Activated CD8-positive, alpha-beta memory T cell treated with anti-CD3 and anti-CD28 coated beads, Interleukin-2, amount 10 ng/mL, durations not matched to agents 7 days and 5 days (primary cell): ENCODE measurements at places on chromosomes 1 and 21.
A peak's percentile ranks its signal among the peaks of the same experiment; 100 is the strongest.

DNA sequence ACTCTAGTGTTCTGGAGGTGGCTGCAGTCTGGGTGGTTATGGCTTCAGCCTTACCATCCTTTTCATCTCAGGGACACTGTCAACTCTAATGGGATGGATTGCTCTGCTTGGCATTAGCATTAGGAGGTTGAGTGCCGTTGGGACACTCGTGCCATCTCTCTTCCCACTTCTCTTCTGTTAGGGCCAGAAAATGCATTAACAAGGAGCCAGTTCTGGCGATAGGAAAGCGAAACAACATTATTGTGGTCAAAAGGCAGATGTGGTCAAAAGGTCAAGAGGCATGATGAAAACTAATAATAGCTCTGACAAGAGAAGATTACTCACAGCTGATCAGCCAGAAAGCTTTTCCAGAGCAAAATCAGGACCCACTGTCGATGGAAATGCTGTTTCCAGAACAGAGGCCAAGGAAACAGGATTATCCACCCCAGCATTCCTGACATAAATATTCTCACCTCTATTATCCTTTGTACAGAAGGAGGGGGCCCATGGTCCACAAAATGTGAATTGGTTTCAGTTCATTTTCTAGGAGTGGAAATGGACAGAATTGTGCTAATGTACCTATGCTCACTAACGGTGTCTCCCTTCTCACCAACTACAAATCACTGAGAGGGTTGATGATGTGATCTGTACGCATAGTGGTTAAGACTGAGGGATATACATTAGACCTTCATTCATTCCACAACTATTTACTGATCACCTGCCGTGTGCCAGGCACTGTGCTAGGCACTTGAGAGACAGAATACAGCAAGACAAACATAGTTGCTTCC lies 72.0 kb downstream of the ST6GALNAC5 start:
- no peak overlapping the region for H3K27ac ChIP-seq
- no peak overlapping the region for H3K4me3 ChIP-seq
- no peaks in the 10 kb centered on the region for H3K4me1 ChIP-seq
- no peaks in the 10 kb centered on the region for H3K36me3 ChIP-seq

GRCh38 chr1:53656747-53657530 lies 82.0 kb downstream of the GLIS1 start:
- no peak for DNase-seq
- no peaks in the 10 kb centered on the region for H3K4me1 ChIP-seq
- no peaks in the 10 kb centered on the region for H3K36me3 ChIP-seq
- no peak overlapping the region for H3K27ac ChIP-seq
- H3K4me3 ChIP-seq = no peak overlapping the region
- peaks cover 16% of the 10 kb centered on the region for H3K27me3 ChIP-seq

- H3K4me1 ChIP-seq = no peaks in the 10 kb centered on the region
- DNase-seq = no peak
- H3K4me3 ChIP-seq = no peak overlapping the region
- H3K36me3 ChIP-seq = peaks cover 21% of the 10 kb centered on the region
These were observed 25.0 kb downstream of the GORAB start for GRCh38 chr1:170556917-170557316.

- H3K27ac ChIP-seq = no peak overlapping the region
- no peaks in the 10 kb centered on the region for H3K36me3 ChIP-seq
- no peak for DNase-seq
- H3K27me3 ChIP-seq = peaks cover 51% of the 10 kb centered on the region
- H3K4me1 ChIP-seq = no peaks in the 10 kb centered on the region
- H3K4me3 ChIP-seq = no peak overlapping the region
These were observed 169.5 kb upstream of the GALNT2 start for GRCh38 chr1:229897501-229897900.

DNA sequence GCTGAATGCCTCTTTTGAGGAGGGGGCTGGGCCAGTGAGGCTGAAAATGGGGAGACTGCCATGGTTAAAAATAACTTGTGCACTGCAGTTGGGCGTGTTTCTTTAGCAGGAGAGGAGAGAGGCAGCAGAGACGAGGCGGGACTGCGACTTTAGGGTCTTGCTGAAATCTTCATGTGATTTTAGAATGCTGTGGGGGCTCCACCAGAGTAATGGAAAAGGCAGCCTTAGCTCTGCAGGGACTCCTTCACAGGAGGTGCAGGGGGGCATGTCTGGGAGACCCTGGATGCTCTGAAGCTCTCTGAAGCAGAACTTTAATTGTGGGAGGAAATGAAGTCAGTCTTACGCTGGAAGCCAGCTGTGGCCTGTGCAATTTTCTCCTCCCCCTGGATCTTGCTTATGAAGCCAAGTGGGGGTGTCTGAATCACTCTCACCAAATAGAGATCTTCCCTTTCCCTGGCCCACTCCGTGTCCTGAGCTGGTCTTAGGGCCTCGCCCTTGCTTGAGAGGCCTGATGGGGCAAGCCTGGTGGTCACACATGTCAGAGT lies 60.8 kb downstream of the NDUFS5 start:
- peaks cover 29% of the 10 kb centered on the region for H3K27me3 ChIP-seq
- no peak overlapping the region for H3K27ac ChIP-seq
- peaks cover 12% of the 10 kb centered on the region for H3K4me1 ChIP-seq
- no peaks in the 10 kb centered on the region for H3K36me3 ChIP-seq
- H3K4me3 ChIP-seq = no peak overlapping the region

DNA sequence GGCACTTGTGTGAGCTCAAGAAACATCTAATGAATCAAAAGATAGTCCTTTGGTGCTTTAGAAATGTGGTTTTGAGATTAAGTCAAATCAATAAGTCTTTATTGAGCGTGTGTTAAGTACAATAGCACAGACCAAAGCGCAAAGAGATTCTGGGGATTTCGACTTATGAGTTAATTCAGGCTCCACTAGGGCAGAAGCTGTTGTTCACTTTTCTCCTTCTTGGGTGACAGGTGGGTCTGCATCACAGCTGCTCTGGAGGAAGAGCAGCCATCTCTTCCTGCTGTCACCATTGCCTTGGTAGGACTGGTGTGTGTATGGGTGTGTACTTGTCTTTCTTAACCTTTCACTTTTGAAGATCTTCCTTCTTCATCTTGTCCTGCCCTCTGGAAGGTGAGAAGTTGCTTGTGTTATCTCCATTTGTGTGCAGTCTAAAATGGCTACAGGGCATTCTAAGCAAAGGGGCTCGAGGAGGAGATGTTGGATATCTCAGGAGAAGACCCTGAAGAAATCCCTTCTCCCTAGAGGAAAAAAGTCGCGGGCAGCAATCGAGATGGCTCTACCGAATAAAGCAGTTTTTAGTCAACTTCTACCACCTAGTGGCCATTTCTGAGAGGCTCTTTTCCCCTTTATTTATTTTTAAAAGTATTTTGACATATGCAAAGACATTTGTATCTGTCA lies 22.9 kb upstream of the DISC1 start:
- H3K27me3 ChIP-seq = peaks cover 17% of the 10 kb centered on the region
- H3K4me3 ChIP-seq = peak overlapping the region; percentile 83
- peaks cover 18% of the 10 kb centered on the region for H3K4me1 ChIP-seq
- H3K27ac ChIP-seq = peak overlapping the region; percentile 86
- peak; percentile 63 for DNase-seq
- no peaks in the 10 kb centered on the region for H3K36me3 ChIP-seq

DNA sequence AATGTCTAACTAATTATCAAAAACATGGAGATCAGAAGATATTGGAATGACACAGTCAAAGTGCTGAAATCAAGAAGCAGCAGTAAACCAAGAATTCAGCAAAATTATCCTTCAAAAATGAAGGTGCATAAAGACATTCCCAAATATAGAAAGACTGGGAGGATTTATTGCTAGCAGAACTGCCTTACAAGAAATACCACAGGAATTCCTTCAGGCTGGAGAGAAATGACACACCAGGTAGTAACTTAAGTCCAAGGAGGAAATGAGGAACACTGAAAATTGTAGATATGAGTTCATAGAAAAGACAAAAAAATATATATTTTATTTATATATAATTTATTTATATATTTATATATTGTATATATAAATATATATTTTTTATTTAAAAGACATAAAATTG lies 217.2 kb downstream of the RPS6KC1 start:
- H3K36me3 ChIP-seq = peaks cover 31% of the 10 kb centered on the region
- no peak for DNase-seq
- H3K27me3 ChIP-seq = no peaks in the 10 kb centered on the region
- no peak overlapping the region for H3K27ac ChIP-seq

DNA sequence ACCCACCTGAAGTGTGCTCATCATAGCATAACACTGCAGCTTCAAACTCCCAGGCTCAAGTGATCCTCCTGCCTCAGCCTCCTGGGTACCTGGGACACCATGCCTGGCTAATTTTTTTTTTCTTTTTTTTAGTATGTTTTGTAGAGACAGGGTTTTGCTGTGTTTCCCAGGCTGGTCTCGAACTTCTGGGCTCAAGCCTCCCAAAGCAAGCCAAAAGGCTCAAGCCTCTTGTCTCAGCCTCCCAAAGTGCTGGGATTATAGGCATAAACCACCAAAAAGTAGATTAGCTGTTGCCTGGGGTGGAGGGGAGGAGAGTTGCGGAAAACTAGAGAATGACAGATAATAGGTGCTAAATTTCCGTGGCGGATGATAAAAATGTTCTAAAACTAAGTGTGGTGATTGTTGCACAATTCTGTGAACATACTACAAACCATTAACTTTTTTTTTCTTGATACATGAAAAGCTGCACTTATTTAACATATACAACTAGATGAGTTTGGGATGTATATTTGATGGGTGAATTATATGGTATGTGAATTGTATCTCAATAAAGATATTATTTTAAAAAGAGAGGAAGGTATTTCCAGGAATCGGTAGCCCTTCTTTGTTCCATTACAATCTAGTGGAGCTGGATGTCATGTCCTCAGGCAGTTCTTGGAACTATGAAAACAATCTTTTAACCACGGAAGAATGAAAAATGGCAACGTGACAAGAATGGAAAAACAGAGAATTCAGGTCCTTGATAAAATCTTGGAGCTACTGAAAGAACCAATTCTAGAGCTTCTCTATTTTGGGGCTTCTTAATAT lies 27.3 kb upstream of the MED18 start:
- peaks cover 29% of the 10 kb centered on the region for H3K27me3 ChIP-seq
- DNase-seq = no peak
- H3K36me3 ChIP-seq = no peaks in the 10 kb centered on the region
- H3K4me1 ChIP-seq = peaks cover 20% of the 10 kb centered on the region
- H3K4me3 ChIP-seq = no peak overlapping the region

- H3K4me1 ChIP-seq = no peaks in the 10 kb centered on the region
- H3K36me3 ChIP-seq = peaks cover 2% of the 10 kb centered on the region
- H3K27ac ChIP-seq = no peak overlapping the region
- no peak for DNase-seq
- H3K27me3 ChIP-seq = no peaks in the 10 kb centered on the region
- no peak overlapping the region for H3K4me3 ChIP-seq
These were observed 95.2 kb upstream of the MPC2 start for GRCh38 chr1:168032029-168032428.

DNA sequence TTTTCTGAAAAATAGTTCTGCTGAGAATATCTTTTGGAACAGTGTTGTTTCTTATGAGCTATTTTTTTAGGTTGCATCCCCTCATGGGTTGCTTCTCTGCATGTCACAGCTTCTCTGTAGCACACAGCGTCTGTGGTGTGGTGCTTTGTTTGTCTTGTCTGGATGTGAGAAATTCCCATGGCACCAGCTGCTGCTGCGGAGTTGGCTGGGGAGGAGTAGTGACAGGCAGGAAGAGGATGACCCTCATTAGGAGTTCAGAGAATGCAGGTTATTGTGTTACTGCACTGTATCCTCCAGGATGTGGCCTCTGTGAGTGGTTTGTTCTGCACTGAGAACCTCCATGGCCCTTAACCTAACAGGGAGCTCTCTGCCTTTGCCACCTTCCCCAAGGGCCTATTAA lies 64.8 kb downstream of the TSEN15 start:
- peaks cover 8% of the 10 kb centered on the region for H3K4me1 ChIP-seq
- peaks cover 7% of the 10 kb centered on the region for H3K36me3 ChIP-seq
- DNase-seq = no peak

DNA sequence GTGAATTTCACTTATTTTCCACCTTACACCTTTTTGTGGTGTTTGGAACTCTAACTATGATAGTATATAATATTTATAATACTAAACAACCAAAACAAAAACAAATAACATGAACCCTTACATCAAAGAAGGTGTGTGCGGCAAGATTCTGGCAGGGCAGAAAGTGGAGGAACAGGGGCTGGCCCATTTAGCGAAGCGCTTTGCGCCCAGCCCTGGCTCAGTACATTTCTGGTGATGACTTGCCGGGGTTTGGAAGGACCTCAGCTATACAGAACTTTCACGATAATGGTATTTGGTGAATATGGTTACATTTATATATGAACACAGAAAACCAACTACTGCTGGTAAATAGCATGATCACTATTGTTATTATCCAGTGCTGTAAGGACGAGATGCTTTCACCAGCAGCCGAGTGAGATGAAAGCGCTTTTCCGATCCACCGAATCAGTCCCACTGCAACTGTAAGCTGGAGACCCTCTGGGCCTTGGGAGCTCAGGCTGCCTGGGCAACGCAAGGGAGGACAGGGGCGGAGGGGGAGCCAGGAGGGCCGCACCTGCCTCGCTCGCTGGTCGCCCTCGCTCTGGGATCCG lies 63.9 kb downstream of the CD247 start:
- peaks cover 14% of the 10 kb centered on the region for H3K36me3 ChIP-seq
- DNase-seq = peak; percentile 40
- H3K4me3 ChIP-seq = peak overlapping the region; percentile 68
- peaks cover 64% of the 10 kb centered on the region for H3K4me1 ChIP-seq
- H3K27ac ChIP-seq = peak overlapping the region; percentile 69

DNA sequence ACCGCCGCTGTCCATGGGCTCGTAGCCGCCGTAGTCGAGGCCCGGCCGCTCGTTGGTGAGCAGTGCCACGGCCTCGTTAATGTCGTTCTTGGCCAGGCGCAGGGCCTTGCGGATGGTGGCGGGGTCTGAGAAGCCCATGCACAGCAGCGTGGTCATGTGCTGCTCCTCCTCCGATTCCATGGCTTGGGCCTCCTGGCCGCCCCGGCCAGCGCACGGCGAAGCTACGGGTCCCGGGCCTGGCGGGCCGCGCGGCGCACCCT lies 300 bp downstream of the USP24 start:
- H3K36me3 ChIP-seq = peaks cover 1% of the 10 kb centered on the region
- peaks cover 58% of the 10 kb centered on the region for H3K4me1 ChIP-seq
- no peaks in the 10 kb centered on the region for H3K27me3 ChIP-seq
- H3K4me3 ChIP-seq = peak overlapping the region; percentile 86
- H3K27ac ChIP-seq = peak overlapping the region; percentile 60

- H3K36me3 ChIP-seq = peaks cover 6% of the 10 kb centered on the region
- H3K4me3 ChIP-seq = peak overlapping the region; percentile 20
- peaks cover 3% of the 10 kb centered on the region for H3K4me1 ChIP-seq
- no peak overlapping the region for H3K27ac ChIP-seq
- peaks cover 79% of the 10 kb centered on the region for H3K27me3 ChIP-seq
These were observed 507 bp downstream of the GLIS1 start for GRCh38 chr1:53738205-53739108.
